Aorta (tissue), 5 donors: ENCODE measurements at places on chromosomes 3 and 15. TPM values are rescaled to one million over a fixed set of nuclear protein-coding genes. Genes with fewer than 3 reads are reported as not detected.

Gene PIGZ
- total RNA-seq: 2.7 TPM

Gene NMB
- total RNA-seq: 5.2 TPM

DNA sequence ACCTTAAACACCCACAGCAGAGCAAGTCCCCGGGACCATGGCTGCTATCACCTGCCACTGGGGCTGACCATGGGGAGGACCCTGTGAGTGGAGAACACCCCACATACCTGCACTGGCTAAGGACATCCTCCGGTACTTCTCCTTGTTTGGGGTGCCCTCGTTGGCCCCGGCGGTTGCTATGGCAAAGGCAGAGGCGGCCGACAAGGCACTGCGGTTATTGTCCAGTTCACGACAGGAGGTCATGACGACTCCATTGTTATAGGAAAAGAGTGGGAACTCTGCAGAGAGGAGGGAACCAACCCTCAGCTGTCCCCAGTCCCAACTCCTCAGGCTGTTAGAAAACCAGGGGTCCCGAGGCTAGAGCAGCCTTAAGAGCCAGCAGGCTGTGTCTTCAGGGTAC lies 54.8 kb upstream of the CTSH start:
- no peak overlapping the region for H3K27ac ChIP-seq
- H3K4me1 ChIP-seq: no peaks in the 10 kb centered on the region
- H3K36me3 ChIP-seq: no peaks in the 10 kb centered on the region

DNA sequence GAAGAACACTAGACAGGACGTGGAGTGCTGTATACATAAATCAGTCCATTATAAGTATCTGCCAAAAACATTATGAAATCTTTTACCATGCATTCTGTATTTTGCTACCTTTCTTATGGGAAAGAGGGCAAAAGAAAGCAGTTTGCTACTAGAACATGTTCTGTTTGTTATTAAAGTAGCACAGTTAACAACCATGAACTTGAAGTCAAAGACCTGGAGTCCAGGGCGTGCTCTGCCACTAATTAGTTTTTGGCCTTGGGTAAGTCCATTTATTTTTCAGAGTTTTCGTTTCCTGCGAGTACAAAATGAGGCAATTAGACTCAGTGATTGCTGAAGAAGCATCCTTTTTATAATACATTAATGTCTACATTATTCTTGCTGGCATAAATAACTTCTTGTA lies 143.3 kb upstream of the AGTR1 start:
- DNase-seq: no peak
- no peaks in the 10 kb centered on the region for H3K4me1 ChIP-seq
- no peak overlapping the region for H3K27ac ChIP-seq
- no peaks in the 10 kb centered on the region for H3K36me3 ChIP-seq
- no peaks in the 10 kb centered on the region for H3K27me3 ChIP-seq

DNA sequence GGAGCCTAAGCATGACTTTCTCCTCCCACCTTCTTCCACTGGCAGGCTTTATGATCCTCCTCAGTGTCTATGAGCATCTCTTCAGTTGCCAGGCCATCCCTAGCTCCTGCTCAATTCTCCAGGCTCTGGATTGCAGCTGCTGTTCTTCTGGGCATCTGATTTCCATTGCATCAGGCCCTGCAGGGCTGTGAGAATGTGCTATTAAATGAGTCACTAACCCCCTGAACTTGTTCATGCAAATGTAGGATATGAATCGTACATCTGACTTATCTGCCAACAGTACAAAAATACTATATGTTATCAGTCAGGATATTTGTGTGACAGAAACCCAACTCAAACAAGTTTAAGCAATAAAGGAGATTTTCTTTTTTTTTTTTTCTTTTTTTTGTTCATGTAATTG lies 11.9 kb downstream of the GPR176 start:
- no peak overlapping the region for H3K4me3 ChIP-seq
- no peak overlapping the region for H3K27ac ChIP-seq
- no peaks in the 10 kb centered on the region for H3K4me1 ChIP-seq
- DNase-seq: no peak

GRCh38 chr3:106161246-106161645 lies 292.4 kb upstream of the CBLB start:
- H3K27me3 ChIP-seq: no peaks in the 10 kb centered on the region
- no peak for DNase-seq
- H3K36me3 ChIP-seq: no peaks in the 10 kb centered on the region

GRCh38 chr3:47536221-47536891 lies 22.8 kb upstream of the ELP6 start:
- H3K27me3 ChIP-seq: no peaks in the 10 kb centered on the region
- no peak overlapping the region for H3K27ac ChIP-seq
- H3K4me1 ChIP-seq: no peaks in the 10 kb centered on the region
- DNase-seq: peak; percentile 6
- no peak overlapping the region for H3K4me3 ChIP-seq

- H3K4me3 ChIP-seq: no peak overlapping the region
- DNase-seq: no peak
- no peaks in the 10 kb centered on the region for H3K36me3 ChIP-seq
- H3K27me3 ChIP-seq: no peaks in the 10 kb centered on the region
Measured at GRCh38 chr3:16808393-16809107, 76.2 kb upstream of the PLCL2 start.

DNA sequence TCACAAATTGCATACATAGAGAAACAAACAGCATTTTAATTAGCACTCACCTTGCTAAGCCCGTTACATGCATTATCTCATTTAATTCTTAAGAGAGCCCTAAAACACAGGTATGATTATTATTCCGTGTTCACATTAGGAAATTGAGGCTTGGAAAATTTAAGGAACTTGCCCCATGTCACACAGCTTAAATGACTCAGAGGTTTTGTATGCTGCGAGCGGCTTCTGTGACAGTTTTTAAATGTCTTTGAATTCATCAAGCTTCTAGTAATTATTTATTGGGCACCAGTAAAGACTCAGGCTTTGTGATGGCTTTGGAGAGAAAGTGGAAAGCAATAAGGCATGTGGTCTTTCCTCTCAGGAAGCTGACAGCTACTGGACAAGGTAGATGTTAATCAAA lies 166.7 kb upstream of the THBS1 start:
- H3K4me3 ChIP-seq: no peak overlapping the region
- H3K4me1 ChIP-seq: no peaks in the 10 kb centered on the region
- H3K27ac ChIP-seq: no peak overlapping the region
- no peak for DNase-seq
- H3K36me3 ChIP-seq: no peaks in the 10 kb centered on the region

GRCh38 chr3:139935016-139935865 lies at the start of gene CLSTN2:
TSS of gene CLSTN2 (plus strand) at chr3:139935185.
- H3K4me1 ChIP-seq: no peaks in the 10 kb centered on the region
- H3K27ac ChIP-seq: no peak within 1 kb of the TSS
- no peaks in the 10 kb centered on the region for H3K27me3 ChIP-seq

- H3K27me3 ChIP-seq: no peaks in the 10 kb centered on the region
- no peaks in the 10 kb centered on the region for H3K4me1 ChIP-seq
- H3K4me3 ChIP-seq: no peak overlapping the region
- H3K27ac ChIP-seq: no peak overlapping the region
Measured at GRCh38 chr3:133812872-133813271, 7.3 kb downstream of the SRPRB start.

DNA sequence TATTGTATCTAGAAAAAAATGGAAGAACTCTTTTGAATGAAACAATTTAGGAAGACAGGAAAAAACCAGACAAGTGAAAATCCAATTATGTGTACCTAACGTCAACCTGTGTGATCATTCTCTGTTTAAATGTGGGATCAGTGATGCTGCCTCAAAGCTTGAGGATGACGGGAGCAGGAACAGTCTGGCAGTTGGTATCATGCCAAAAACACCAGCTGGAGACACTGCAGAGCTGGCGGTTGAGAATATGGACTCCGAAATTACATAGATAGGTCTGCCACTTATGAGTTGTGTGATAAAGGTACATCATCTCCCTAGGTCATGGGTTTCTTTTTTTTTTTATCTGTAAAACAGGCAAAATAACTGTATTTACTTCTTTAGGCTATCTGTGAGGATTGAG lies 480.5 kb downstream of the CNTN4 start:
- H3K4me3 ChIP-seq: no peak overlapping the region
- no peaks in the 10 kb centered on the region for H3K27me3 ChIP-seq
- no peaks in the 10 kb centered on the region for H3K36me3 ChIP-seq
- H3K27ac ChIP-seq: no peak overlapping the region
- no peak for DNase-seq

GRCh38 chr3:24156466-24156865 lies 211.4 kb downstream of the NR1D2 start:
- no peak overlapping the region for H3K27ac ChIP-seq
- DNase-seq: no peak
- H3K27me3 ChIP-seq: no peaks in the 10 kb centered on the region
- no peak overlapping the region for H3K4me3 ChIP-seq
- peaks cover 7% of the 10 kb centered on the region for H3K4me1 ChIP-seq
- H3K36me3 ChIP-seq: no peaks in the 10 kb centered on the region

- no peak overlapping the region for H3K27ac ChIP-seq
- no peaks in the 10 kb centered on the region for H3K27me3 ChIP-seq
- H3K36me3 ChIP-seq: no peaks in the 10 kb centered on the region
- no peak for DNase-seq
Measured at GRCh38 chr3:140708815-140709214, 31.0 kb downstream of the TRIM42 start.

DNA sequence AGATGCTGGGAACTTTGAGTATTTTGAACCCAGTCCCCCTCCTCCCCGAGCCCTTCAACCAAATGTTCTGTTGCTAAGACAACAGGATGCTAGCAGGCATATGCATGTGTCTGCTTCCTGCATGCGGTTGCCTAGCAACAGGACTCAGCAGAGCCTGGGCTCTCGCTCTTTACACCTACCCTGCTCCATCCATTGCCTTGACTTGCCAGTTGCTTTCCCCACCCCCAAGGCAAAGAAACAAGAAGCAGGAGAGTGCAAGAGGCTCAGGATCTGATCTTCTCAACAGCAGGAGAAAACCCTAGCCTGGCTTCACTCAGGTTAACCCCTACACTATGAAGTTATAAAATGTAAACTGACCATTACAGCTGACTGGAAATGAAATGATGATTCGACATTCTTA lies 393.0 kb downstream of the IGSF11 start:
- no peak overlapping the region for H3K4me3 ChIP-seq
- no peaks in the 10 kb centered on the region for H3K36me3 ChIP-seq
- no peaks in the 10 kb centered on the region for H3K4me1 ChIP-seq
- no peak overlapping the region for H3K27ac ChIP-seq
- H3K27me3 ChIP-seq: no peaks in the 10 kb centered on the region
- no peak for DNase-seq
